ENCODE measurements at places on chromosomes 3 and 15.
A peak's percentile ranks its signal among the peaks of the same experiment; 100 is the strongest.

GRCh38 chr15:39318231-39318630 lies 262.6 kb upstream of the THBS1 start:
- DNase-seq, result no peak

- DNase-seq, result no peak
These were observed 2.1 kb downstream of the ZFAND6 start for GRCh38 chr15:80061582-80061981.

DNA sequence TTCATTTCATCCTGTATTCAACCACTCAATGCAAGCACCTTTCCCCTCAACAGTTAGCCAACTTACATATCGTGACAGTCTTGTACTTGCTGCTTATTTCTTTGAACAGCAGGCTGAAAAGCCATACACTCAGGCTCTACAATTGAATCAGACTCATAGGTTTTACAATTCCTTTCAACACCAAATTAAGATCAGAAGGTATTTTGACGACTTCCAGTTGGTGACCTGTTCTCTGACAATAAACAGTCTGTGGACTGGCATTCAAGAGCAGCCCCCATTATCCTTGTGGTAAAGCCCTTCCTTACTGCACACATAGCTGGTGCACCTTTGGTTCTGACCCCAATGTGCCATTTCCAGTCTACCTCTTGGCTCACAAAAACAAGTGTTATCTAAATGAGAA lies 140.0 kb upstream of the MB21D2 start:
- DNase-seq, result no peak

DNA sequence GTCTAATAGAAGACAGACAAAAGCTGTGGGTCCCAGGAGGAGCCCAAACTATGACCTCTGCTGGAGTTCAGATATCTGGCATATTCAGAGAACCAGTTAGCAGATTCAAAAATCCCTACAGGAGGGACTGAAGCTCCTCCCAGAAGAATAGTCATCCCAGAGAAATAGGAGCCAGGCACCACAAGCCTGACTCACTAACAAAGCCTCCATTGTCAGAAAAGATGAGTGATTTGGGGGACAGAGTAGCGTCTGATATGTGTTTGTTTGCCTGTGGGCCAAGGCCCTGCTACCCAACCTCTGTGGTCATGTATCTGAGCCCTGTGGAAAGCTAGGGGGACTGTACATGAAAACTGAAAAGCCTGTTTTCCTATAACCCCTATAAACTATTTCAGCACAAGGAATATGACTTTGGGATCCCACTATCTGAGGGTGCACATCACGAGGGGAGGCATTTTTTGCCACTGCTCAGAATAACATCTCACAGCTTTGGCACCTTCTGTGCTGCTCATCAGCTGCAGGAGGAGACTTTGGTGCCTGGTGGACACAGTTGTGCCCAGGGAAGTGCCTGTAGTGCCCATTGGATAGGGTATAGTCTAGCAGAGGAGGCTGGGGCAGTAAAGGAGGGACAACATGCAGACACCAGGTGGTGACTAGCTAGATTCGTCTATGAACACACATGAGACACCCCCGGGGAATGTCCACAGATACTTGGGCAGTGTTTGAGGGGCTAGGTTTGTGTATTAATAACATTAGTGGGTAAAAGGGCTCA lies 9.7 kb upstream of the LARP6 start:
- DNase-seq, result no peak

GRCh38 chr3:60536420-60536819 lies 714.8 kb downstream of the FHIT start:
- no peak for DNase-seq

DNA sequence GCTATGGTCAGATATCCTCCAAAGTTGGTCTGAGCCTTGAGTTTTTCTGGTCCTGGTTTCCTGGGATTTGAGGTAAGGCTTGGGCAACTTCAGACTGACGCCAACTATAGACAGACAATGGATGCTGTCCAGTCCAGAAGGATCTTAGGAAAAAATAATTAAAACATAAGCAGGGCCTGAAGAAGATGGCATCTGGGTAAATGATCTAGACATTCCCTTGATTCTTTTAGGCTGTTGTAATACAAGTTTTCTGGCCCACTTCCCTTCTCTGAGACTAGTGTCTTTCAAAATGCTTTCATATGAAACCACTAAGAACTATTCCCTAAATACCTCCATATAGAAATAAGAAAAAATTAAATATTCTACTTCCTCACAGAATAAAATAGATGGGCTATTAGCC lies 47.7 kb upstream of the PLXND1 start:
- no peak for DNase-seq

DNA sequence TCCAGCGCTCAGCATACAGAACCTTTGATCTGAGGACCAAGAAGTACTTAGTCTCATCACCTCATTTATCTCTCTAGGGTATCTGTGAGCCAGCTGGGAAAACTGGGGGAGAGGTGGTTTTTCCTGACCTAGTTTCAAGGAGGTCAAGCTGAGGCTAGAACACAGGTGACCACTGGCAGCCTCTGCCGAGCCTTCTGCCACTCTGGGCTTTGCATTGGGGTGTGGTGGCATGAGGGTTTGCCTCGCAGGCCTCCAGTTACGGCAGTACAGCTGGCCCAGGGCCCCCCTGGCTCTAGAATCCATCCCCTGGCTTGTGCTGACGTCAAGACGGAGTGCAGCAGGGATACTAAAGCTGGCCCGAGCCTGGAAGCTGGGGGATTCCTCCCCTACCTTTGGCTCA lies 34.7 kb upstream of the CDCP1 start:
- no peak for DNase-seq

DNA sequence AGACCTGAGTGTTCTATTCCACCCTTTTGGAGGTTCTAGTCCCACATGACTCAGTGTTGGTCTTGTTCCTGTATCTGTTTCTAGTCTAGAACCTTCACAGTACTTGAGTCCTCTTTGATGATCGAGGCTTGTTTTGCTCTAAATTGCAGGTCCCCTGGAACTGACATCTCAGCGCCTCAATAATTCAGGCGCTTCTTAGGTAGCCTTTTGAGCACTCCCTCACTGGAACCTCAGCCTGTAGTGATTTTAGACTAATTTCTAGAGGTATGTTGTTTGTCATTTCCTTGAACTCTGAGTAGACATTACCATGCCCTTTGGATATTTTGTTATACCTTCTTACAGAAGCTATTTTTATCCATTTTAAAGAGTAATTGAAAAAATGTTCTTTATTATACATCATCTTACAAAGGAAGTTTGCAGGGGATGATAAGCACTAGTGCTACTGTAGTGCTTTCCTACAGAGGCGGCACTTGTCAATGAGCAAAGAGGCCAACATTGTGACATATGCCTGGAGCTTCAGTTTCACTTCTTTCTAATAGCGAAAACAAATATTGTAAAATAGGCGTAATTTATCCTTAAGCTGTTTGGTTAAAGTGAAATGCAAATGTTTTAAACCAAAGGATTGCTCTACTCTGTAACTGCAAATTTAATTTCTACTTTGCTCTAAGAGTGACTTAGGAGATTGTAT lies 75.7 kb downstream of the EFL1 start:
- no peak for DNase-seq

DNA sequence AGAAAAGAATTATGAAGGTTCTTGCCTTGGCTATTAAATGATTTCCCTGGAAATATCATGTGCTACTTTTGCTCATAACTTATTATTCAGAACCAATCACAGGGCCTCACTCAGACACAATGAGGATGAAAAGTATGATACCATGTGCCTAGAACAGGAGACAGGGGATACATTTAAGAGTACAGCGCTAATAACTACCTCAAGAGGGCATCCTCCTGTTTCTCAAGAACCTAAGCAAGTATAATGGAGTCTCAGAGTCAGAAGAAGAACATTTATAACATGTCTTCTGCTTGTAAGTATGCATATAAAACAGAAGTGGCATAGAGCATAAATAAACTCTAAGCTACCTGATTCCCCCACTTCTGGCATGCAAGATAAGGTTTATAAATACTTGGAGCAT lies 125.4 kb upstream of the MME start:
- DNase-seq, result no peak

DNA sequence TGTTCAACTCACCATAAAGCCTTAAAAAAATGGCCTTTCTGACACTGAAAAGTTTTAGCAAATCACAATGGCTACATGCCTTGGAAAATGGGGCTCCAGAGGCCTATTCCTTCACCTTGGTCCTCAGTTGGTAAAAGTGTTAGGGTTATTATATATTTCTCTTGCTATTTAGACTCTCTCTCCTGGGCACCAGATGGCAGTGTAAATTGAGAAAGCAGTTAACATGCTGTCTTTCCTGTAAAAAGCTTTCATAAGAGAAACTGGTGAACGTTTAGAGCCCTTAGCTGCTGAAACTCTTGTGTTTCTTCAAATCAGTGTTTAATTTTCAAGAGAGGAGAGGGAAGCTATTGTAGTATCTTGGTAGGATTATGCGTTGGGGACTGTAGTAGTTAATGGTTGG lies 89.9 kb downstream of the LRTM1 start:
- DNase-seq, result no peak

DNA sequence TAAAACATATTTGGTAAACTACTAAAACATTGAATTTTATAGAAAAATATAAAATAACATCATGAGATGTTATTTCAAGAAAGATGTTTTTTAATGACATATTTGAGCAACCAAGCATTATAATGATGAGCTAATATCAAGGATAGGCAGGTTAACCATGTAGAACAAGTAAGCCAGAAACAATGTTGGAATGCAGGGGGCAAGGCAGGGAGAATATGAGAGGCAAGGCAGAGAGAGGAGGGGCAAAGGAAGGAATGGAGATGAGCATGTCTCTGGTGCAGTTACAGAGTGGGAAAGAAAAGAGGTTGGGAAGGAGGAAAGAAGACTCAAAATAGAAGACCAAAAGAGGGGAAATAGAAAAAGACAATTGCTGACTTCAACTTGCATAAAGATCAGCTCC lies 390.4 kb downstream of the MCTP2 start:
- no peak for DNase-seq

- DNase-seq, result no peak
These were observed 39.8 kb downstream of the PML start for GRCh38 chr15:74034206-74034755.

- no peak for DNase-seq
These were observed 114.9 kb upstream of the RPL32 start for GRCh38 chr3:12956316-12956660.

DNA sequence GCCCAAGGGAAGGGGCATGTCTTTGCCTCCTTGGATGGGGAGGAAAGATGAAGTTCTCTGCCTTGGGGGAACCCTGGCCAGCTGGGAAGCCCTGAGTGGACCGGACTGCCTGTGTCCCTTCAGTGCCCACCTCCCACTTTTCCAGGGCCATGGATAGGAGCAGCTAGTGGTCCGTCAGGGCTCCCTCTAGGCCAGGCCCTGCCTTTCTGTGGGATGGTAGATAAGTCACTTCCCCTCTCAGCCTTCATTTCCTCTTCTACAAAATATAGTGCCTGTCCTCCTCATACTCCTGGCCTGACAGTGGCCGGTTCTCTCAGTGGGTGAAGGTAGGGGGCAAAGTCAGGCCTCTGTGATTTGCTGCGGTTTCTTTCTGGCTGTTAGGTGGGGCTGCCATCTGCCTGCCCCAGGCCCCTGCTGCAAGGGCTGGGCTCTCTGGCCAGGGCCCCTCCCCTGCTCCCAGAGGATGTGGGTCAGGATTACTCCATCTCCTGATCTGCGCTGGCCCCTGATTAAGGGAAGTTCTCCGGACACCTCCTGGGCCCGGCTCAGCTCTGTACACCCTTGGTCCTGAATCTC lies 1.4 kb downstream of the PLEKHO2 start:
- no peak for DNase-seq

DNA sequence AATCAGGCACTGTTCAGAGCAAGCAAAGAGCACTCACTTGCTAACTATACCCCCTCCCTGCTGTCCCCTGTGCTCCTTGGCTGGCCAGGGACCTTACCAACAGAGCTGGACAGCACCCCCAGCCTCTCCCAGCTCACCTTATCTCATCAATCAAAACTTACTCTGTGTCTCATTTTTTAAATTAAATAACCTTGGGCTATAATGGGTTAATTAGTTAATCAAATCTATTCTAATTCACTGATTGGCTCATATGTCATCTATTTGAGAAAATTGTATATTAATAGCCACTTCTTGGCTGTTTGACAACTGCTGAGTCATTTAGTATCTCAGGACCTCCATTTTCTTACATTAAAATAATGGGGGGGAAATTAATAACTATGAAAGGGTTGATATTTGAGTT lies 22.9 kb downstream of the IL5RA start:
- DNase-seq, result no peak

- DNase-seq, result no peak
These were observed 26.8 kb downstream of the SERPINI1 start for GRCh38 chr3:167762296-167762695.

GRCh38 chr15:72851586-72851985 lies 68.0 kb upstream of the ADPGK start:
- no peak for DNase-seq

DNA sequence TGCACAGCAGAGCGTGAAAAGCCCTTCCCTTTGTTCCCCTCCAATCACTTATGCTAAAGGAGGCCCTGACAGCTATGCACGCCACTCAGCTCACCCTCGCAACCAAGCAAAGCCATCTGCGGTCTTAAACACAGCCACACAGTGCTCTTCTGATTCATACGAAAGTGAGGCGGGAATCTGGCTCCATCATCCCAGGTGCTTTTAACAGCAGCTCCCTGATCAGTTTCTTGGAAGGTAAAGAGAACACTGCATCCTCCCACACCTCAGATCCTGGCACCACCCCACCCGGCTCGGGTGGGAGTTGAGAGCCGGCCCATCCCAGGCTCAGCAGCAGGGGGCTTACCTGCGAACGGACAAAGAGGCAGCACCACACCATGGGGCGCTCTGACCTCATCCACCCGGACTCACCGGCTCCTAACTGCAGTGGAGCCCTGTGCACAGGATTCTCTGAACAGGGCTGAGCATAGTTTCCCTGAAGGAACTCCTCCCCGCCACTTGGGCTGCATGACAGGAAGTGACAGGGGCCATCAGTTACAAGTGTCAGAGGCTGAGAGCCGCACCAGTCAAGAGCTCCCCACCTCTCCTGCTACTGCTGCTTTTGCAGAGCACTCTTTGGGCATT lies 114.3 kb upstream of the ARHGEF3 start:
- peak; percentile 67 for DNase-seq

GRCh38 chr3:102177075-102177755 lies 257.6 kb upstream of the ZPLD1 start:
- DNase-seq, result no peak

GRCh38 chr3:146540978-146541377 lies 3.4 kb downstream of the PLSCR1 start:
- DNase-seq, result no peak

DNA sequence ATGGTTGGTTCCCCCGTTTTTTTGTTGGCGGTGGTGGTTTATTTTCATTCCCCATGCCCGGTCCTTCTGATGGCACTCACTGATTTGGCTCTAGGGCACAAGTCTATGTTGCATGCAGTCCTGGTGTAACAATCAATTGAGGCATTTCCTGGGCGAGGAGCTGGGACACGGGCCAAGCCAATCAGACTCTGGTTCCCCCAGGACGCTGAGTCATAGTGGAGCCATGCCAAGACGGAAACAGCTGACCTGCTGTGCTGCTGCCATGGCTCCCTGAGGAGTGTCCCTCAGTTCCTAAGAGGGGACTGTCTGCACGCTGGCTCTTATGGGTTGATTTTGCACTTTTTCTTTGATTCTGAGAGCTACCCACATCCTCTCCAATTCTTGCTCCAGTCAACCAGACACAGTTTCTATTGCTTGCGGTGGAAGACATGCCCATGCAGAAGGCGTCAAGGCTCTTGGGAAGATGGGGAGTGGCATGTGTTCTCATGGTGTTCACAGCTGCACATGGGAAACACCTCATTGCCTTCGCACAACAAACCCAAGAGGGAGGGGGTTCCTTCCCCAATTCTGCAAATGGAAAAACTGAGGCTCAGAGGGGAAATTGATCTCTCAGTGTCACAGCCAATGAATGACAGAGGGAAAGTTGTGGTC lies 28.3 kb upstream of the ALDH1L1 start:
- no peak for DNase-seq
